H9 (cell line): ENCODE measurements at places on chromosomes 6 and 20.

GRCh38 chr6:137832110-137832509, 34.9 kb upstream of the TNFAIP3 start:
- no peak for DNase-seq

DNA sequence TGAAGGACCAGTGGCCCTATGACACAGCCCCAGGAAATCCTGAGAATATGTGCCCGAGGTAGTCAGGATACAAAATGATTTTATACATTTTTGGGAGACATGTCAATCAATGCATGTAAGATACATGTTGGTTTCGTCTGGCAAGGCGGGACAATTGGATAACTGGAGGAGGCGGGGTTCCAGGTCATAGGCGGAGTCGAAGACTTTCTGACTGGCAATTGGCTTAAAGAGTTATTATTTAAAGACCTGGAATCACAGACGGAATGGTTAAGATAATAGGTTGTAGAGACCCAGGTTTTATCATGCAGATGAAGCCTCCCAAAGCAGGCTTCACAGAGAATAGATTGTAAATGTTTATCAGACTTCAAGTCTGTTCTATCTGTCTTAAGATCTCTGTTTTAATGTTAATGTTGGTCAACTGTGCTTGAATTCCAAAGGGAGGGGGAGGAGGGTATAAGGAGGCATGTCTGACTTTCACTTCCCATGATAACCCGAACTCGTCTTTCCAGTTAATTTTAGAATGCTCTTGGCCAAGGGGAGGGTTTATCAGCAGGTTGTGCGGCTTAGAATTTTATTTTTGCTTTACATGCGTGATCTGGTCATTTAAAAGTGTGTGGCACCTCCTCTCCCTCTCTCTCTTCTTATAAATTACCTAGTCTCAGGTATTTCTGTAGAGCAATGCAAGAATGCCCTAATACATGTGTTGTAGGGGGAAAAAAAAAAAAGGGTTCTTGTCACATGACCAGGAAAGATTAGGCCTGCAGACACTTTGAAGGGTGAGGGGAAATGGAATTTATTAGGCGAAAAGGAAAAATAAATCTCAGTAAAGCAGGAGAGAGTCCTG, 230.7 kb downstream of the NFATC2 start:
- DNase-seq: peak; percentile 78

- DNase-seq: no peak
Measured at GRCh38 chr20:57317316-57317788, 12.3 kb upstream of the SPO11 start.

GRCh38 chr6:135161411-135162395, 19.4 kb upstream of the MYB start:
- DNase-seq: no peak

DNA sequence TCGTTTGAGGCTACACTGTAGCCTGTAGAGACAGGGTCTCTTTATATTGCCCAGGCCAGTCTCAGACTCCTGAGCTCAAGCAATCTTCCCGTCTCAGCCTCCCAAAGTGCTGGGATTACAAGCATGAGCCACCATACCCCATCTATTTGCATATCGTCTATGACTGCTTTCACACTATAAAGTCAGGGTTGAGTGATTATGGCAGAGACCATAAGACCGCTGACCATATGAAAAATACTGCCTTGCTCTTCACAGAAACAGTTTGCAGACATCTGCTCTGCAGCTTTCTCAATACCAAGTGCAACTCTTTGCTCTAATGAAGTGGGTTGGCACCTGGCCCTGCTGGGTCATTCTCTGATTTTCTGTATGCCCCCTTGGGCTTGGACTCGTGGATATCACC, 79.5 kb upstream of the PAK5 start:
- DNase-seq: no peak

GRCh38 chr6:141989706-141989959, 143.1 kb upstream of the GJE1 start:
- DNase-seq: no peak

- no peak for DNase-seq
Measured at GRCh38 chr6:31776485-31776988, 591 bp downstream of the VWA7 start.

- DNase-seq: no peak
Measured at GRCh38 chr6:18126121-18126520, 3.6 kb upstream of the NHLRC1 start.

DNA sequence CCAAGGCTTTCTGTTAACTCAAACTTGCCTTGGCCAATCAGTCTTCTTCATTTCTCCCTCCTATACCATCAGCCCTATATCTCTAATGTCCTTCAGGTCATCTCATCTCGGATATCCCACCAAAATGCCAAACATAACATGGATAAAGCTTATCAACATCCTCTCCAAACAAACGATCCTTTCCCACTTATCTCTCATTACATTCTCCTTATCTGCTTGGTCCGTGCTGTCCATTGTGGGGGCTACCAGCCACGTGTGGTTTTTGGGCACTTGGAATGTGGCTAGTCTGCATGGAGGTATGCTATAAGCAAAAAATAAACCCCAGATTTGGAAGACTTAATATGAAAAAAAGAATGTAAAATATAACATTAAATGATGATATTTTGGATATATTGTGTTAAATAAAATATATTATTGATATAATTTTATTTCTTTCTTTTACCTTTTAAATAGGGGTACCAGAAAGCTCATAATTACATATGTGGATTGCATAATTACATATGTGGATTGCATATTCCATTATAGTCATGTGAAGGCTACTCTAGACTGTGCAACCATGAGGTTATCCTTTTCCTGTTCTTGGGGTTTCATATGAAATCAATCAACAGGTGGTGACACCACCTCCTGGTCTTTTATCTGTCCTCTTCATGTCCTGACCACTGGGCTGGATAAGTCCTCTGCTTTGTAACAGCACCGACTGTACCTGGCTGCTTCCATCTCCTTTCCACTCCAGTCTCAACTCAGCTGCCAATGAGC, 123.0 kb downstream of the CD83 start:
- DNase-seq: no peak

DNA sequence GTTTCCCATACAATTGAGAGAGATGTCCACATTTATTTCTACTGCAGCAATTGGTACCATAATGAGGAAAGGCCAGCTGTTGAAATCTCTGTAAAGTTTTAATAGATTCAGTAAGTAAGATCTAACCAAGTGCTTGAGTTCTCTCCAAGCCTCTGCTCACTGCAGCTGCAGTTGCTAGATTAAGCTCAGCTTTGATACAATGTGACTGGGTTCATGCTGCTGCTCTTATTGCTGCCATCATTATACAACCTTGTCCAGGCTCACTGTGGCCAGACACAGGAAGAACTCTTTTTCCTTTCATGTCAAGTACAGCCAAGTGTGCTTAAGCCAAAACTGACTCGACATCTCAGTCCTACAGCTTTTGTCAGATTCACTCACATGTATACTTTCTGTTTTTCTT, 423.5 kb downstream of the GJA1 start:
- DNase-seq: no peak

DNA sequence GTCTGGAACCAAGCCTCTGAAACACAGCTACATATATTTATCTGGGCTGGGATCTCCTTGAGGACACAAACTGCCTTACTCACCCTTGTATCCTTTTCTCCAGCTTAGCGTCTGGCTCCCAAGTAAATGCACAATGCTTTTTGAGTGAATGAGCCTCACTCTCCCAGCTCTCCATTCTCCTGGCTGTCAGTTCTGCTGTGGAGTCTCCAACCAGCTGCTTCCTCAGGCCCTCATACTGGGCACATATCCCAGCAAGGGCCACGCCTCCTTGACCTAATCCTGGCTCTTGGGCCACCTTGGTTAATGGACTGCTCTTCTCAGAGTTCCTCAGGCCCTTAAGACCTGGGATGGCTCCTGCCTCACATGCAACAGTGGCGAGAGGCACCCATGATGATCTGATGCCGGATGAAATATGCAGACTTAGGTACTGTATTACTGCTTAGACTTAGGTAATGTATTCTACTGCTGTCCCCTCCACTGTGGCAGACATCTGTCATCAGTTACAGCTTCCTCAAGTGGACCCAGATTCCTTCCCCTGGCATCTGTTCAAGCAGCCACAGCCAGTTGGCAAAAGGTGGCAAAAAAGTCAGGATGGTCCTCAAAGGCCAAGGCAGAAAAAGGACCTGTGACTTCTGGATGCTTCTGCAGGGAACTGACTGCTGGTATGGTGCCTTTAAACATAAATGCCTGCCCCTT, 16.5 kb downstream of the SNHG17 start:
- no peak for DNase-seq

DNA sequence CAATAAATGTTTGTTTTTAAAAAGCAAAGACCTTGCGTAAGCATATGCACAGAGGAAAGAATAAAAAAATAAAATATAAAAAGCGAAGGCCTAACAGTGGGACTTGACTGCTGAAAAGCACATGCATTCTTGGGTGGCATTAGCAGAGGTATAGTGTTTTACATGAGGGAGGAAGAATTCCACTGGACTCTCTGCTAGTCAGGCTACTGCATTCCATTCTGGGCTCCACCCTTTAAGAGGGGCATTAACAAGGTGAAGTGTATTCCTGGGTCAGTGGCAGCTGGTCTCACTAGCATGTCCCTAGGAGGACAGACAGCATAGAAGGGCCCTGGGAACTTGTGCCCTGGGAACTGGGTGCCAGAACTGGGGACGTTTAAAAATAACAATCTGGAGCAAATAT, 134.1 kb downstream of the SOBP start:
- DNase-seq: no peak

DNA sequence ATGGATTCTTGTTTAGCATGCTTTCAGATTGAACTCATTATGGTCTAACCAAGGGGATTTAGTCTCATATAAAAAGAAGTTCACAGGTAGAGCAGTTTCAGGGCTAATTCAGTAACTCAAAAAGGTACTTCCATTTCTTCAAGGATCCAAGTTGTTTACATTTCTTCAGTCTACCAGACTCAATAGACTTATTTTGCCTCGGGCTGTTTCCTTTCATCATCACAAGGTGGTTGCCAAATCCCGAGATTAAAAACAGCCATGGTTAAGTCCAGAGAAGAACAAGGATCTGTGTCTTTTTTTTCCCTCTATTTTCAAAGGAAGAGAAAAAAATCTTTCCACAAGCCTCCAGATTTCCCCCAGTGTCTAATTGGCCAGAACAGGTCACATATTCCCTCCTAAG, 69.8 kb upstream of the SNX9 start:
- no peak for DNase-seq

GRCh38 chr20:20566516-20566915, 145.9 kb downstream of the RALGAPA2 start:
- DNase-seq: no peak

DNA sequence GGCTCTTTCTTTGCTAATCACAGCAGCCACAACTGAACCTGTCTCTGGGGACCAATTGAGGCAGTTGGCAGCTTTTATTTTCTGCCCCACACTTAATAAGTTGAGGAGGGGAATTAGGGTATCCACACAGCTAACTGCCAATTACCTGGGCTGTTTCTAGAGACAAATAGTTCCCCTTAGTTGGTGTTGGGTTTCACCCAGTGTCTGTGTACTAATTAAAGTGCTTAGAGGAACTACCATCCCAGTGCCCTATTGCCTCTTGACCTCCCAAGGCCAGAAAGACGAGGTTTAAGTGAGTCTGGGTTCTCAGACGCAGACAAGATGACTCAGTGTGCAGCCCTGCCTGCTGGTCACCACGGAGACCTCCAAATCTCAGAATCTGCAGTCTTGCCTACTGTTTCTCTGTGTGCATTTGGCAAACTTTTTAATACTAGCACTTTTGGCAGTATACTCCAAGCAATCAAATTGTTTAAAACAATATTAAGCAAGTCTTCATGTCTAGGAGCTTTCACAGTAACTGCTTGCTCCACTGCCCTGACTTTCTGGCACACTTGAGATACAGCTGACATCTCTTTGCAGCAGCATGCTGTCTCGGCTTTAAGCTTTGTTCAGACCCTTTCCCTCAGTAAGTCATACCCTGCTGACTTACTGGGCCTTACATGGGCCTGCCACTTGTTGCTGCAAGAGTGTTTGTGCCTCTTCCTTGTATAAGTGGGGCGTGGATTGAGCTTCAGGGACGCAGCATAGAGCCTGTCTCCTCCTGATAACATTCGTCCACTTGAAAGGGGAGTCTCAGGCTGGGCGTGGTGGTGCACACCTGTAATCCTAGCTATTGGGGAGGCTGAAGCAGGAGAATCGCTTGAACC, 31.9 kb downstream of the STK35 start:
- DNase-seq: no peak

- no peak for DNase-seq
Measured at GRCh38 chr6:2899596-2899995, 3.5 kb downstream of the SERPINB9 start.

- DNase-seq: peak; percentile 66
Measured at GRCh38 chr20:57395111-57395966, 4.1 kb downstream of the RBM38 start.
